Psoas muscle (tissue), 8 donors: ENCODE measurements at places on chromosomes 4 and X. TPM values are rescaled to one million over a fixed set of nuclear protein-coding genes. Genes with fewer than 3 reads are reported as not detected.
A peak's percentile ranks its signal among the peaks of the same experiment; 100 is the strongest.

DNA sequence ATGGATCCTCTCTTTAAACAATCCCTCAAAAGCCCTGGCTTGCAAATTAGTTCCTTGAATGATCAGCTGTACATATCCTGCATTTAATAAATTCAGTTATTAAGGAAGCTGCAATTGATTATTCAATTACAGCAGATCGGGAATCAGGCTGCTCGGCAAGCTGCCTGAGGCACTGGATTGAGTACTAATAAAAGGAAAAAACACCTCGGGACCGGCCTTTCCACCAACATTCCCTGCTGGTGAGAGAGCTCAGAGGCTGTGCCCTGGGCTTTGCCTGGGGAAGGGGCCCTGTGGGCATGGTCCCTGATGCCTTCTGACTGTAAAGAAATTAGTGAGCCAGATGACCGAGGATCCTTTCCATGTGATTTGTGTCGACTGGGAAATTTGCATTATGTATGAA, 69.2 kb downstream of the SORCS2 start:
- H3K4me1 ChIP-seq, result peaks cover 27% of the 10 kb centered on the region
- peak overlapping the region; percentile 71 for H3K27ac ChIP-seq
- no peaks in the 10 kb centered on the region for H3K36me3 ChIP-seq
- no peak for DNase-seq
- peak overlapping the region; percentile 22 for H3K4me3 ChIP-seq

DNA sequence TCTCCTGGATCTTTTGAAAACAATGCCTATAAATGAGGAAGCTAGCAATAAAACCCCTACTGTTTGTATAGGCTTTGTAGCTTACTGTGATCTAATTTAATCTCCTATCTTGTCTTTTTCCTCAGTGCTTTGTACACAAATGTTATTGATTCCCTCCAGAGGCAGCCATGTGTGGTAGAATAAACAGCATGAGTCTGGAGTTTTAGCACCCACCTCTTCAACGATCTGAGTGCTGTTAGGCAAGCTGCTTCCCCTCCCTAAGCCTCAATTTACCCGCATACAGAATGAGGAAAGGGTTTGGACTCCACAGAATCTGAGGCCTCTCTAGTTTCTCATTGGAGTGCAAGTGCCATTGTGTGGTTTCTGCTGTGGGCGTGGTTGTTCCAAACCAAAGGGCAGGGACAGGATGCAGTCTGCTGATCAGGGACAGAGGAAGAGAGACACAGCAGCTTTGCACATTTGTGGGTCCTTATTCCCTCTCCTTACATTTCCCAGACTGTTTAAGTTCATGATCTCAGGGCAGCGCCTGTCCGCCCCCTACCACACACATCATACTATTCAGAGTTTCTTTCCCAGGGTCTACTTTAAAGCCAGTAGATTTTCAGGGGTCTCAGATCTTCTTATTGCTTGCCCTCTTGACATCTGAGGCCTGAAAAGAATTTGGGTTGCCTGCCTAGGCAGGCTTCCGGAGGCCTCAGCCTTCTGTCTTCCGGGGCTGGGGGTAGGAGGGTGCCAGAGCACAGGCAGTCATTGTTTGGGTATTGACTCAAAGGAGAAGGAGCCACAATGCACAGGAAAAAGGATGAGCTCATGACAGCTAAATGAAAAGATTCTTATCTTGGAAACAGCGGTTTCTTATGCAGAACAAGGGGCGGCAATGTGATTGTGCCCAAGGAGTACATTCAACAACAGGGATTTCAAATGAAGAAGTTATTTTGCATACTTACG, 114.9 kb upstream of the TEX13D start:
- H3K4me1 ChIP-seq, result peaks cover 3% of the 10 kb centered on the region
- H3K27me3 ChIP-seq, result no peaks in the 10 kb centered on the region
- DNase-seq, result no peak
- H3K27ac ChIP-seq, result no peak overlapping the region
- no peaks in the 10 kb centered on the region for H3K36me3 ChIP-seq

Gene ALB
- polyA plus RNA-seq, result not detected

DNA sequence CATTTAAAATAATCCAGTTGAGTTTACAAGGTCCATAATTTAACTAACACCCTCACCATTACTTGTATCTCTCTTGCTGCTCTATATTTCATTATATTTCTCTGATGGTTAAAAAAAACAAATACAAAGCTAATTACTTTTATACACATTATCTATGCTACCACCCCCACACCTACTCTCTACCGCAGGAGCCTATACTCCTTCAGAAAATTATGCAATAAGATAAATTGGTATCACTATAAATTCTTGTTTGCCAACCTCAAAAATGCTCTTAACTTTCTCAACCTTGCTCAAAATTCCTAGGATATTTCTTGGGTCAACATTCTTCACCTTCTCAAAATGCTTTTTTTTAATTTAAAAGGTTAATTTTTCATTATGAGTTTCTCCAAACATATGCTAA, 282.7 kb downstream of the KCTD8 start:
- DNase-seq, result no peak
- no peak overlapping the region for H3K4me3 ChIP-seq
- H3K27ac ChIP-seq, result no peak overlapping the region
- H3K36me3 ChIP-seq, result no peaks in the 10 kb centered on the region

Gene IDH3G
- polyA plus RNA-seq, result 25.0 TPM

Gene RNF128
- 1.7 TPM for polyA plus RNA-seq

Gene DMRTC1
- not detected for polyA plus RNA-seq

- no peaks in the 10 kb centered on the region for H3K4me1 ChIP-seq
- no peak overlapping the region for H3K4me3 ChIP-seq
- no peak for DNase-seq
- H3K27ac ChIP-seq, result no peak overlapping the region
- no peaks in the 10 kb centered on the region for H3K27me3 ChIP-seq
These were observed 1609.0 kb upstream of the AGA start for GRCh38 chr4:179051206-179051605.

Gene CC2D2A
- polyA plus RNA-seq, result 1.6 TPM

Gene FAM47A
- polyA plus RNA-seq, result not detected

Gene BEX3
- 12.7 TPM for polyA plus RNA-seq

Gene CT45A3
- not detected for polyA plus RNA-seq

Gene TMEM35A
- 0.12 TPM for polyA plus RNA-seq

GRCh38 chr4:4860600-4861389, 1.3 kb downstream of the MSX1 start:
- peak overlapping the region; percentile 83 for H3K4me3 ChIP-seq
- peak overlapping the region; percentile 46 for H3K27ac ChIP-seq
- DNase-seq, result no peak
- no peaks in the 10 kb centered on the region for H3K27me3 ChIP-seq
- H3K4me1 ChIP-seq, result peaks cover 8% of the 10 kb centered on the region

Gene CXCL3
- polyA plus RNA-seq, result 1.4 TPM

DNA sequence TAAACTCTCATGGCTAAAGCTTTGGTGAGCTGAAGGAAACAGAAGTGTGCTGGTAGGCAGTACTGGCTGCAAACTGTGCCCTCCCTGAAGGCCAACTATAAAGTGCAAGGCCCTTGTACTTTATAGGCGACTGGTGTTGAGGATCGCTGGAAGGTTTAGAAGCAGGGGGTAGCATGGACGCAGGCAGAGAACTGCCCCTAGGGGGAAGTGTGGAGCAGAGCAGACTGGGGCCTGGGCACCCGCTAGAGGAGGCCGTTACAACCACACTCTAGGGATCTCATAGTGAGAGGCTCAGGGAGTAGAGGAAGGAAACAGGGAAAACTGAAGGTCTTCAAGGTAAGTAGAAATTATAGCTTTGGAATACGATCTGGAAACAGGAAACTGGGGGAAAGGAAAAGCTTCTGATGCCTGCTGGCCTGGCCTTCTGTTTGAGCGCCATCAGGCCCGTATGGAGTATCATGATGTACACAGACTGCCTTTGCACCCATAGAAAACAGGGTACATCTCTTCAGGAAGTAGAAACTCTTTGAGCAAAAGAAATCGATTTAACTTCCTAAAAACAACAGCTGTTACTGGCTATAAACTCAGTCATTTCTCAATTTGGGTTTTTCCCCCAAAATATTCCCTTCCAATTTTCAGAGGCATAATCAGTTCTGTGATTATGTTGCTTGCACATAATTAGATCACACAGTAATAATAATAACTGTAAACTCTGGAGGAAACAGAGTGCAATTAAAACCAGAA, 23.9 kb upstream of the TMSB4X start:
- H3K27me3 ChIP-seq, result no peaks in the 10 kb centered on the region
- H3K4me3 ChIP-seq, result no peak overlapping the region
- peaks cover 5% of the 10 kb centered on the region for H3K4me1 ChIP-seq
- peak overlapping the region; percentile 50 for H3K27ac ChIP-seq

GRCh38 chrX:68746988-68747387, 81.8 kb upstream of the EFNB1 start:
- no peak overlapping the region for H3K4me3 ChIP-seq
- H3K36me3 ChIP-seq, result no peaks in the 10 kb centered on the region
- H3K4me1 ChIP-seq, result no peaks in the 10 kb centered on the region
- no peak for DNase-seq

DNA sequence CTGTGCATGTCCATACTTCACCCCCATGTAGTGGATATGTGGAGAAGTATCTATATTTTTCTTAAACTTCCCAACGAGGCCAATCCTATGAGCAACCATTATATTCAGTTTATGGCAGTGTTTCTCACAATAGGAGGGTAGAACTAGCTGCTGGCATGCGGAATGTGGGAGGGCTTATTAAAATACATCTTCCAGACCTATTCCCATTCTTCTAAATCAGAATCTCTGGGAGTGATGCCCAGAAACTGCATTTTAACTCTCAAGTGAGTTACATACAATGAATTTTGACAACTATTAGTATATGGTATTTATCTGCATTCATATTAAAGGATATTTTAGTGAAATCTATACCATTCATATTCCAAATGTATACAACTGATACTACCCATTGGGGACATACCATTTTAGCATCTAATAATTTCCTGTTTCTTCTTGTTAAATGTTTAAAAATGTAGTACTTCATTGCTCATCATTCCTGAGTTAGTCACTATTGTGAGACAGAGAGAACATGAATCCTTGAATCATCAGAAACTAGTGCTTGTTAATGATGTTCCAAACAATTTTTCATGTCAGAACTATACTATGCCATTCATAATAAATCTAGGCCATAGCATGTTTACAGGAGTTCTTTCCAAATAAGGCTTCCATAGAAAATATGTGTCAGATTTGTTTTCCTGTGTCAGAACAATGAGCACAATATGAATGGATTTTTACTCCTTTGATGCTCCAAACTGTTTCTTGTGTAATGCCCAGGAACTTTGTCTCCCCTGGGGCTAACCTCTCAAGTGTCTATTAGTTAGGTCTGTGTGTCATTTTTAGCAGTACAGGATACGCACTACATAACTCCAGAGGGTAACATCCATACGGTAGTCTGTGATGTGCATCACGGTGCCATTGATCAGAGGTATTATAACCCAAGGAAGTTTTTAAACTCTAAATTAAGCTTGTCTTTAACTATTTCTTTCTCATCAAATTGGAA, 198.8 kb upstream of the BMP3 start:
- H3K4me3 ChIP-seq, result no peak overlapping the region
- H3K36me3 ChIP-seq, result no peaks in the 10 kb centered on the region
- DNase-seq, result no peak
- no peaks in the 10 kb centered on the region for H3K27me3 ChIP-seq
- no peak overlapping the region for H3K27ac ChIP-seq

Gene CSN1S1
- not detected for polyA plus RNA-seq

GRCh38 chr4:83316459-83317165, 18.0 kb downstream of the HPSE start:
- H3K4me3 ChIP-seq, result no peak overlapping the region
- H3K4me1 ChIP-seq, result no peaks in the 10 kb centered on the region
- no peak overlapping the region for H3K27ac ChIP-seq
- no peak for DNase-seq
- no peaks in the 10 kb centered on the region for H3K36me3 ChIP-seq

Gene AMBN
- polyA plus RNA-seq, result not detected

- no peak overlapping the region for H3K4me3 ChIP-seq
- H3K27ac ChIP-seq, result no peak overlapping the region
- no peaks in the 10 kb centered on the region for H3K27me3 ChIP-seq
- peaks cover 53% of the 10 kb centered on the region for H3K36me3 ChIP-seq
- no peak for DNase-seq
- no peaks in the 10 kb centered on the region for H3K4me1 ChIP-seq
These were observed 79.9 kb downstream of the MTMR1 start for GRCh38 chrX:150773117-150773516.

Gene NAP1L2
- 0.10 TPM for polyA plus RNA-seq

Gene MAGEB5
- polyA plus RNA-seq, result not detected

Gene GPM6B
- 2.4 TPM for polyA plus RNA-seq

DNA sequence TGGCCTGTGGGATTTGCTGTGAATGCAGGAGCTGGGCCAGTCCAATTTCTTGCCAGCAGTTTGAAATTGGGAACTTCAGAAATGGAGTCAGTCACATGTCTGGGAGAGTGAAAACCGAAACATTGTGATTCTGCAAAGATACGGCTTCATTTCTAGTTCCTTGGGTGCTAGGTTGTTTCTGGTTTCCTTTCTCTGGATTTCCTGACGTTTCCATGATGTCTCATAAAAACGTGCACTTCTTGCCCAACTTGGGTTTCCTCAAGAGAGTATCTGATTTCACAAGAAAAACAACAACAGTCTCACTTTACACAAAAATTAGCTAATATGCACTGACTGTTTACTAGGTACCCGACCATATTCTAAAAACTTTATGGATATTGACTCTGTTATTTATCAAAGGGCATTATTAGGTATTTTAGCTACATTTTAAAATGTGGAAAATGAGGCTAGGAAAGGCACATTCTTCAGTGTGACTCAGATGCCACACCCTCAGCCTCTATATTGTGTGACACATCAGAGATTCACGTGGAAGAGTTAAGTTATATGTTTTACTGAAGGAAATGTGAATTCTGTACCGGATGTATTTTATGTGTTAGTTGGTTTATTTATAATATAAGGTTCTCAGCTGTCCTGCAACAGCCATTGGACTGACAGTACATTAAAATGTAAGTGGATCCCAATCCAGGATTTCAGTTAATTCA, 225.0 kb upstream of the PUDP start:
- no peak overlapping the region for H3K27ac ChIP-seq
- no peaks in the 10 kb centered on the region for H3K27me3 ChIP-seq
- H3K4me1 ChIP-seq, result no peaks in the 10 kb centered on the region

- H3K27me3 ChIP-seq, result no peaks in the 10 kb centered on the region
- H3K36me3 ChIP-seq, result peaks cover 57% of the 10 kb centered on the region
- H3K27ac ChIP-seq, result no peak overlapping the region
- DNase-seq, result no peak
- H3K4me3 ChIP-seq, result no peak overlapping the region
These were observed 18.1 kb downstream of the CD40LG start for GRCh38 chrX:136666088-136666487.

DNA sequence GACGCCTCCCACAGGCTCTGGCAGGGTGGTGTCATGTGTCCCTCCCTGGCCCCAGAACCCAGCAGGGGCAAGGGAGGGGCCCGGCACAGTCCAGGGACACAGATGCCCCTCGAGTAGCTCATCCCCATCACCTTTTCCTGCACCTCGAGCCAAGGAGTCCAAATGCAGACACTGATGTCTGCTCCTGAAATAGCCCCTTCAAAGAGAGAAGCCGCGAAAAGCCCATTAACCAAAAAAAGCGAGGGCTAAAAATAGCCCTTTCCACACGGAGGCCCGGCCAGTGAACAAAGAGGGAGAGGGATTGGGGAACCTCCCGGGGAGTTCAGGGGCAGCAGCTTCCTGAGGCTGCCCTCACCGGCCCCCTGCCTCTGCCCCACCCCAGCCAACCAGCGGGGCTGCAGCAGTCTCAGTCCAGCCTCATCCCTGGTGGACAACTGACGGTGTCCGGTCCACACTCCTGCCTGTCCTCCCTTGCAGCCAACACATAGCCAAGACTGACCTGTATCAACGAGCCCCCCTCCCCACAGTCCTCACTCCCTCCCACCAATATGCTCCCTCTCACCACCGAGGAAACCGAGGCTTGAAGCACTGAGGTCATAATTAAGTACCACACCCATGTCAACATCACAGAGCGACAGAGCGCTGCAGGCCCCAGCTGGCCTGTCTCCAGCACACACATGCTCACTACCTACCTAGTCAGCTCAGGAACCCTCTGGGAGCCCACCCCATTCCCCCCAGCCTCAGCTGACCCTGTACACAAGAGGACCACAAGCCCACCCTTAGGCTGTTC, 23.9 kb downstream of the WDR1 start:
- peak overlapping the region; percentile 99 for H3K27ac ChIP-seq
- no peak overlapping the region for H3K4me3 ChIP-seq
- DNase-seq, result peak; percentile 21
- peaks cover 86% of the 10 kb centered on the region for H3K4me1 ChIP-seq
